ENCODE measurements at places on chromosomes 3 and 15. TPM values are rescaled to one million over a fixed set of nuclear protein-coding genes. Genes with fewer than 3 reads are reported as not detected.

DNA sequence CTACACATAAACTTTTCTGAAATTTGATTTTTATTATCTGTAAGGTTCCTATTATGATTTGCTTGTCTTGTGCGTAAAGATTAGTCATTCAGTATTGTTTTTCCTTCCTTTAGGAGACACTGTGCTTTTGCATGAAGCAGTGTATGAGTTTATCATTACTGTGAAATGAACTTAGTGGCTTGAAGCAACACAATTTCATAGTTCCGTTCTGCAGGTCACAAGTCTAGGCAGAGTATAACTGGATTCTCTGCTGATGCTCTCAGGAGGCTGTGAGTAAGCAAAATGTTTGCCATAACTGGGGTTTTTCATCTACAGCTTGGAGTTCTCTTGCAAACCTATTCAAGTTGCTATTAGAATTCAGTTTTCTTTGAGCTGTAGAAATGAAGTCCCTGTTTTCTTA is 1136.1 kb downstream of the OTOL1 start:
- no peak overlapping the region for H3K27ac ChIP-seq
- no peak for DNase-seq
- H3K4me3 ChIP-seq: no peak overlapping the region
- no peaks in the 10 kb centered on the region for H3K36me3 ChIP-seq

GRCh38 chr3:196108075-196108743 is 26.3 kb upstream of the TFRC start:
- no peaks in the 10 kb centered on the region for H3K27me3 ChIP-seq
- no peak overlapping the region for H3K4me3 ChIP-seq
- no peaks in the 10 kb centered on the region for H3K36me3 ChIP-seq
- peak; percentile 81 for DNase-seq
- peak overlapping the region; percentile 86 for H3K27ac ChIP-seq
- H3K4me1 ChIP-seq: peaks cover 5% of the 10 kb centered on the region

- no peak for DNase-seq
- peak overlapping the region; percentile 40 for H3K4me3 ChIP-seq
- no peaks in the 10 kb centered on the region for H3K36me3 ChIP-seq
- H3K27ac ChIP-seq: peak overlapping the region; percentile 22
Observed at GRCh38 chr15:32030795-32031194, 480 bp downstream of the CHRNA7 start.

Gene TMEM40
- not detected for total RNA-seq

Gene CKMT1B
- total RNA-seq: 101 TPM

Gene ATP2B2
- total RNA-seq: not detected

Gene ITIH4
- 19.8 TPM for total RNA-seq

Data from Peyer's patch (tissue), 4 donors.